ENCODE measurements at places on chromosomes 1 and 21.

DNA sequence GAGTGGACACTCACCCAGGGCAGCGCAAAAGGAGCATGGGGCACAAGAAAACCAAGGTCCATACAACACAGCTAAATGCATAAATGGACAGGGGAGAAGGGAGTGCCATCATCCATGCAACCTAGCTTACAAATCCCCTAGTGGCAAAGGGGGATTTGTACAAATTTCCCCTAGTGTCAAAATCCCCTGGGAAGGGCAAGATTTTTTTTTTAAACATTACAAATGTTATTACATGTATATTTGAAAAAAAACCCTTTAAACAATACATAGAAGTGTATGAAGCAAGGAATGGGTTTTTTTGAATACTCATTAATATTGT is 89.6 kb upstream of the IVNS1ABP start:
- no peak for DNase-seq

DNA sequence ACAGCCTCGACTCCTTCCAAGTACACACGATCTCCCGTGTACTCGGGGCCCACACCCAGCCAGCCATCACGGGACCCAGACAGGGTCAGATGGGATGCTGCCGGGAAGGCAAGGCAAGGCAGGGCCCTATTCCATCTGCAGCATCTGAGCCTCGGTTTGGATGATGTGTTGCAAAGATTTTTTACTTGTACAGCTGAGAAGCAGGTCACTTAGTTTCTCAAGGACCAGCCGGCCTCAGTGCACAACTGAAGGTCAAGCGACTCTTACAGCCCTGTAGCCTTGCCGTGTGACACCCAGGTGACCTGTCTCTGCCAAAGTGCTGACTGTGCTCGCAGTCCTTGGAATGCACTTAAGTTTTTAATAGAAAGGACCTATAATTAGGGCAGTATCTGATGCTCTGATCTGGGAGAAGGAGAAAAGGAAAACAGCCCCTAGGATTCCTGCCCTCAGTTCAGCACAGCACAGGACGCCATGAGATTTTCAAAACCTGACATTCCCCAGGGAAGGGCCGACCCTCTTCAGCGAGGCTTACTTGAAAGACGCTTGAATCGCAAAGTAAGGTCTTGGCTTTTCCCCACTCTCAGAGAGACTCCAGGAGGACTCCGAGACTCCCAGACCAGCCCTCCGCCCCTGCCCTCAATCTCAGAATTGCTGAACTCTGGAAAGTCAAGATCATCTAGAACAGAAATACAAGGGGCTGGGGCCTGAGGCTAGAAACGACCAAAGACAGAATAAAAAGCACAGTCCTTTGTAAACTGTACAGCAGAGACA is 1.3 kb downstream of the GPR157 start:
- DNase-seq: no peak

- peak; percentile 95 for DNase-seq
These were observed 111.1 kb downstream of the NAV1 start for GRCh38 chr1:201649761-201650622.

- DNase-seq: no peak
These were observed 52.9 kb upstream of the CD46 start for GRCh38 chr1:207698822-207699483.

- DNase-seq: no peak
These were observed 48.4 kb upstream of the CD34 start for GRCh38 chr1:207959141-207959825.

DNA sequence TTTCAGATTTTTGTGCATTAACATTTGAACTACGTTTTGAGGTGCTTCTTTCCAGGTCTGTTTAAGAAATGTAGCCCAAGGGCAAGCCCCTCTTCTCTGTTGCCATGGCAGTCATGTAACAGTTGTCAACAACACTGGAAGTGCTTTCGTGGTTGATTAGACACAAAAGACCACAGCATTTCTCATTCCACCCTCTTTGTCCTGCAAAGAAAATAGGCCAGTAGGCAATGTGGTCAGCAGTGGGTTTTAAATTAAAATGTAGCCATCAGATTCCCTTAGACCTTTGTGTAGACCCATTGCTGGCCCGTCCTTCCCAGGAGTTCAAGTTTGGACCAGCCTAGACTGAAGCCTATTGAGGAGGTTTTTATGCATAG is 35.4 kb downstream of the VANGL1 start:
- DNase-seq: no peak

DNA sequence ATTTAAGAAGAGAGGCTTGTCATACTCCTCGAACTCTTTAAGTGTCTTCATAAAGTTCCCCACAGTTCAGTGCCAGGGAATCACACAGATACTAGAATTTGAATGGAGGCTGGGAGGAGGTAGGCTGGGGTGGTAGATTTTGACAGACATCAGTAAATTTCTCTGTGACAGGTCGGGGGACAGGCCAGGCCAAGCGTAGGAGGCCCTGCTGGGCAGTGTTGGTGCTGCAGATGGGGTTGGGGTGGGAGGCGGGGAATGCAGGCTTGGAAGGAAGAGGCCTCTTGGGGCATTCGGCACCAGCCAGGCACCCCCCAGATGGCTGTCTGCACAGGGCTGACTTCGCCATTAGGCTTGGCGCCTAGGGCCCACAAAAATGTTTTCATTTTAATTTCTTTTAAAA is 84.0 kb downstream of the MAN1C1 start:
- DNase-seq: no peak
